ENCODE measurements at places on chromosomes 7 and 10.

- peak; percentile 61 for DNase-seq
These were observed 20.3 kb upstream of the IGF2BP3 start for GRCh38 chr7:23490357-23491135.

DNA sequence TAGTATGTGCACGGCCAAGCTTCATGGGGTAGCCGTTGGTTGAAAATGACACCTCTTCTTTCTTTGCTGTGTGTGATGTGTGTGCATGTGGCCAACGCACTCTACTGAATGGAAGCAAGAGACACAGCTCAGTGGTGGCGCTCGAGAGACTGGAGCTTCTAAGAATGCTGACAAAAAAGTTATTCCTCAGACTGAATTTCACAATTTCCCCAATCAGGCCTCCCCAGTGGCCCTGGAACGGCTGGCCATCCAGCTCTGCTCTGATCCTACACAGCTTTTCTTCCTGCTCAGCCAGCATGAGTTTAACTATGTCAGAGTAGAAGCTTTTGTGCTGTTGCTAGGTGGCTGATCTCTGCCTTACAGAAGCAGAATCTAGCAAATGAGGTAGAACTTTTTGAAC, 186.7 kb upstream of the PLXDC2 start:
- DNase-seq = no peak

DNA sequence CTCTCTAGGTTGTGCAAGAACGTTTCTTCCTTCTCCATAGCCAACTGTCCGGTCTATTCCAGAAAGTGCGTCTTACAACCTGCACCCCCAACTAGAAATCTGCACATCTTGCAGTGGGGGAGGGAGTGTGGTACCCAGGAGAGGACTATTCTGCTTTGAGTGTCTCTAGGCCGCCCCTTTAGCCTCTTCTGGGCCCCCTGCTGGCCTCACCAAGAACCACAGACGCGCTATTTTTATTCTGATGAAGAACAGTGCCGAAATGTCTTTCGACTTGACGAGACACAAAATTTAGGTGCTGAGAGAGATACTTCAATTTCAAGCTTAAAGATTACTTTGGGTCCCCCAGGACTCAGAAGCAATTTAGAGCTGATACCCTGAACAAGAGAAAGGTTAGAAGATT, 1.0 kb downstream of the CNPY1 start:
- no peak for DNase-seq

GRCh38 chr10:80646366-80646765, 108.7 kb downstream of the SH2D4B start:
- DNase-seq = no peak

DNA sequence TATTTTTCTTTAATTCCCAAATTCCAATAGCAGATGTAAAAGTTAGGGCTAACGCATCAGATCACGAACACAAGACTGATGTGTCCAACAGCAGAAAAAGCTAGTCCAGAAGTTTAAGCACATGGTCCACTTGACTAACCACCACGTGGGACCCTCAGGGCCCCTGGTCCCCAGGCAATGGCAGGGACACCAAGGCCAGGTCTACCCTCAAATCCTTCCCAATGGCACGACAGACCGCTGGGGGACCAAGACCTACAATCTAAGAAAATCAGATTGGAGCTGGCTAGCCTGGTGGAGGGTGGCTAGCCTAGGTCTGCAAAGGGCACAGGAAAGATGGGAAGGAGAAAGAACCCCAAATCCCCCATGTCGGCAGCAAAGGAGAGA, 1.5 kb downstream of the GIGYF1 start:
- DNase-seq = no peak

DNA sequence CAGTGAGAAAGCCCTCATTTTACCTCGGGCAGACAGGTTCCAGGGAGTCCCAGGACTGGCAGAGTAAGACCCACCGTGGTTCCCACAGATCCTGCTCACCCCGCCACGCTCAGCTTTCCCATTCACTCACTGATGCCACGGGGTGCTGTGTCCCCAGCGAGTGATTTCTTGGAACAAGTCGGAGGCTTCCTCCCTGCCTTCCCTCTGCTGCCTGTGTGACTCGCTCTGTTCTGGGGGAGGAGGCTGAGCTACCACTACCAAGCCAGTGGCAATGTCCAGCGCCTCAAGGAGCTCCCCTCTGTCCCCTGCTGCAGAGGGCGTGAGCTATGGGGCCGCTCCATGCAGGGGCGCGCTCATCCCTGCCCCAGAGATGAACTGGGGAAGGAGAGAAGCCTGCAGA, 12.6 kb downstream of the IL15RA start:
- no peak for DNase-seq

GRCh38 chr10:28047061-28047460, 48.2 kb upstream of the ODAD2 start:
- no peak for DNase-seq

- no peak for DNase-seq
These were observed 39.6 kb downstream of the JAZF1 start for GRCh38 chr7:28140979-28141378.

- no peak for DNase-seq
These were observed 114.0 kb downstream of the ATE1 start for GRCh38 chr10:121813857-121814256.

GRCh38 chr10:125782616-125783015, 7.0 kb upstream of the MMP21 start:
- DNase-seq = no peak

- DNase-seq = no peak
These were observed 43.5 kb upstream of the CACUL1 start for GRCh38 chr10:118798231-118798662.

GRCh38 chr10:37754538-37755323, 102.7 kb downstream of the ZNF248 start:
- DNase-seq = no peak

GRCh38 chr7:32494946-32495297, 367 bp upstream of the AVL9 start:
- DNase-seq = no peak

- no peak for DNase-seq
These were observed 18.6 kb upstream of the DLX5 start for GRCh38 chr7:97043281-97043680.

DNA sequence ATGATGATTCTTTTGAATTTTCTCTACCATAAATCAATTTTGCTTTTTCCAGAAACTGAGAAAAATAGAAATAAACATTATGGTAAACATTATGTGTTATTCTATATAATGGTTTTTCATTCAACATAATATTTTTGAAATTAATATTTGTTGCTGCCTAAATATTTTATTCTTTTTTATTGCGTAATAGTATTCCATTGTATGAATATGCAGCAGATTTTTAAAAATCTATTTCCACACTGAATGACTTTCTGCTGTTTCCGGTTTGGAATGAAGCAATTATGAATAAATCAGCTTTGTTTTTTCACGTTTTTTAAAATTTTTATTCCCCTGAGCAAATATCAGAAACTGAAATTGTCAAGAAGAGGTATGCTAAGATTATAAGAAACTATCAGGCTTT, 335.2 kb upstream of the KCND2 start:
- no peak for DNase-seq

DNA sequence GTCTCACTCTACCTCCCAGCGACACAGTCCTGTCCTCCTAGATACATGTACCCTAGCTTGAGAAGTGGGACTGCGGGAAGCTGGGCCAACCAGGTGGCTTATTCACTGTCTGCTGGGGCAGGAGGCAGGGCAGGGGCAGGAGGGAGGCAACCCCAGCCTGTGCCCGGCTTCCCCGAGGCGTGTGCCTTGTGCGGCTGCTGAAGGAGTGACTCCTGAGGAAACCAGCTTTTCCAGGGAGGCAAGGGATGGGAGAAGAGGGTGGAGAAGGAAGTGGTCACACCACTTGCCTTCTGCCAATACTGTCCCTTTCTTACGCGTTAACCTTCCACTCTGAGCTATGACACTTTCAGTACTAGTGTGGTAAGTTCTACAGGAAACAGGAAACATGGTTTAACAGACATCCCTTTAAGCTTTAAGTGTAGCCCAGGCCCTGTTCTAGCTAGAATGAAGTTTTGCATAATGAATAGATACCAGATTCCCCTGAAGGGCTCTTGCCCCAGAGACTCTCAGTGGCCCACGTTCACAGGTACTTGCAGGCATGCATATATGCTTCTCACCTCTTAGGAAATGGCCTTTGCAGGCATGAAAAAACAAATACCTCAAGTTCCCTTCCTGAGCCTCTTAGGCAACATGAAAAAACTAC, 40.6 kb downstream of the SYPL1 start:
- DNase-seq = peak; percentile 47

GRCh38 chr7:136452949-136453348, 415.5 kb upstream of the CHRM2 start:
- DNase-seq = no peak

DNA sequence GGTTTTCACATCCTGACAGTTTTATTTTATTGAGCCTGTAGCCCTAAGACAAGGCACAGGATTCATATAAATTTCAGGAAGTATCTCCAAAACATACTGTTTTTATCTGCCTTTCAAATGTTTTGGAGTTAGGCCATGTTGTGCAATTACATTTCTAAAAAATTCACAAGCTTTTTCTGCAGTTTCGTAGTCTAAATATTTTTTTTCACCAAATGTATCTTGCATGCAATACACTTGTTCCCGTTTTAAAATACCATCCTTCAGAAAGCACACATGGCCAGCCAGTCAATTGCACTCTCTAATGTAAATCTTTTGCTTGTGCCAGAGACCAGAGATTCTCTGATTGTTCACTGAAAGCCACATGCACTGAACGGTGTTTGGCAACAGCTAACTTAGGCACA, 161.5 kb upstream of the PRKCQ start:
- DNase-seq = no peak

DNA sequence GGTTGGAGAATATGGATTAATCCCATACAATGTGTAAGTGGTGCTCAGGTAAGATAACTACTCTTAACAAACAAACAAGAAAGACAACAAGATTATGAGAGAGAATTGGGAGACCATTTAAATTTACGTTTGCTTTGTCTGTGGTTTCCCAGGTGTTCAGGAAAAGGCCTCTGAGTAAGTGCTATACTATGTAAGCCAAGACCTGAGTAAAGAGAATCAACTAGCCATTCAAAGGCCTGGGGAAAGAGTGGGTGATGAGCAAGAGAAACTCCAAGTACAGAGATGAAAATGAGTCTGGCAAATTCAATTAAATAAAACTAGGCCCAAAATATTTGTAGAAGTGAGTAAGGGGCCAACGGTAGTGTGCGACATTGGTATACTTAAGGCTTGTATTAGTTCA, 9.9 kb downstream of the CSTF2T start:
- DNase-seq = no peak

DNA sequence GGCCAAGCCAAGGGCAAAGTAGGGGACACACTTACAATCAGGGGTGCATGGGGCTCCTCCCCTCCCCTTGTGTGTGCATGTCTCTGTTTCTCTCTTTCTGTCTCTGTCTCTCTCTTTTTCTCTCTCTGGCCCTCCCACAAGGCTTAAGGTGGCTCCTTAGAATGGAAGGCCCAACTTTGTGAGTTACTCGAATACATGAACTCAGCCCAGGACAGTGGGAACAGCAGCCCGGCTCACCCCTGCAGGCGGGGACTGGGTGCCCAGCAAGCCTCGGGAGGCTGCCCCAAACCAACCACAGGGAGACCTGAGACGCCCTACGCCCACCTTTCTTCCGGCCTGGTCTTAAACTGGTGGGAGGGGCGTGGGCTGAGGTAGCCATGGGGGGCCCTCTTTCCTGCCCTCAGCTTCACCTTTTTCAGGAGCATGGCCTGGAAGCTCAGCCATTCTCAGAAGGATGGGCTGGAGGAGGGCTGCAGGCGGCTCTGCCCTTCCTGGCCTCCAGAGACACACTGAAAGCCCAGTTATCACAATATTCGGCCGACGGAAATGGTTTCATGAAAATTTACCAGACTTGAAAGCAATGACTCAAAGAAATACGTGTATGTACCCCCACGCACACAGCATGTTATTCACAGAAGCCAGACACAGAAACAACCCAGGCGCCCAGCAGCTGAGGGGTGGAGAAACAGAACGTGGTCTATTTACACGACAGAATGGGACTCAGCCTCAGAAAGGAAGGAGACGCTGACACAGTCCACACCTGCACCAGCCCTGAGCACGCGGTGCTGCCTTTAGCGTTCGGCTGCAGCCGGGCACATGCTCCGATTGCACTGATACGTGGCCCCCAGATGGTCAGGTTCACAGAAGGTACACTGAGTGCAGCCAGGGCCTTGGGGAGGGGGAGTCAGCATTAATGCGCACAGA, 229.5 kb downstream of the PTPRN2 start:
- DNase-seq = no peak

DNA sequence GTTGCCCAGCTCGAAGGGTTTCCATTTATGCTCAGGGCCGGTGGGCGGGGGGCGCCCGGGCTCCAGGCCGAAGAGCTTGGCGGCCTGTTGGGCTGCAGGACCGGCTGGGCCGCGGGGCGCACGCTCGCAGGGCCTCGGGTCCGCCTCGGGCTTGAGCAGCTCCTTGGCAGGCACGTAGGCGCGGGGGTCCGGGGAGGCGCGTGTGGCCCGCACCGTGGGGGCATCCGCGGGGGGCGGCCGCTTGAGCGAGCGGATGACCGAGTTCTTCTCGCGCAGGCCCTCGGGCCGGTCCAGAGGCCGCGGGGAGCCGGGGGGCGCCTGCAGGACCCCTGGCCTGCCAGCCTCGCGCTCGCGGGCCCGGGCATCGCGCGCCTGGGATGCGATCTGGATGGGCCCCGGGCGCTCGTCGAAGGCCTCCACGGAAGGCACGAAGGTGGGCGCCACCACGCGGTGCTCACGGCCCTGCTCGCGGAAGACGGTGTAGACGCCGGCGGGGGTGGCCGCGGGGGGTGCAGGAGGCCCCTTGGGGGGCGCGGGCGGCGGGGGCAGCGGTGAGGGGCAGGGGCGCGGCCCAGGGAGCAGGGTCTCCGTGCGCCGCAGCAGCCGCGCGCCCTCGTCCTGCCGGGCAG, 35.2 kb downstream of the TNRC18 start:
- DNase-seq = no peak

- DNase-seq = no peak
These were observed 454.5 kb upstream of the SEMA3D start for GRCh38 chr7:85641331-85641730.

GRCh38 chr10:86234107-86234506, 132.5 kb downstream of the GRID1 start:
- DNase-seq = no peak

GRCh38 chr7:47757921-47758411, 176.1 kb upstream of the TNS3 start:
- no peak for DNase-seq

GRCh38 chr10:17650416-17650815, 6.5 kb downstream of the STAM start:
- DNase-seq = no peak

DNA sequence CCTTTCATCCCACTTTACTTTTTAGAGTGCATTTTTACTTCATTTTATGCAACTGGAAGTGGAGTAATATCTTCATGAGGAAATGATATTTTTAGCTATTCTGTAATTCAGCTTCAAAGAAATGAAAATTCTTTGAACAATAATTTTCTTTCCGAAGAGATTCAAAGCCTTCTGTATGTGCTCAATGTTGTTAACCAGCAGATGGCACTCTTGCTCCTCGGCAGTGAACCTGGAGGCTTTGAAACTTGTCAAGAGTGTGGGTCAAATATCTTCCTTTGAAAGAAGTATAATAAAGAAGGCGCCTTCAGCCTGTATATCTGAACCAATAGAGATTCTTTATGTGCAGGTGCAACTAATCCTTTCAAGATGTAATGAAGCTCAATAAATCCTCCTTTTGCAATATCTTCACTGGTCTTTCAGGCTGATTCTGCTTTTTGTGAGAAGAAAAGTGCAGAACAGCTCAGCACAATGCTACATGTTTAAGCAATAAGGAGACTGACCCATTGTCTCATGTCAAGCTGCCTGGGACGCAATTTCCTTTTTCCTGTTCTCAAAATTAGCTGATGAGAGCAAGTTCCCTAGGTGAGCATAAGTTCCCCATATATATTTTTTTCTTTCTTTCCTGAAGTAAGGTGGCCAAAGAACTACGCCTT, 258.4 kb downstream of the SEMA3A start:
- DNase-seq = peak; percentile 30

Data from activated CD4-positive, CD25-positive, alpha-beta regulatory T cell treated with anti-CD3 and anti-CD28 coated beads, Interleukin-2, amount 50 U/mL, for 72 hours (primary cell).